ENCODE measurements at places on chromosomes 1 and 21. TPM values are rescaled to one million over a fixed set of nuclear protein-coding genes. Genes with fewer than 3 reads are reported as not detected.

- no peak for DNase-seq
Observed at GRCh38 chr1:240820816-240821215, 208.9 kb upstream of the GREM2 start.

GRCh38 chr1:181160322-181160721 lies 71.8 kb downstream of the IER5 start:
- DNase-seq, result no peak

The KIF17 gene
- total RNA-seq, result 4.6 TPM

GRCh38 chr1:7420470-7421100 lies 350.5 kb upstream of the VAMP3 start:
- peak; percentile 26 for DNase-seq

GRCh38 chr1:44890007-44890406 lies 47.0 kb upstream of the PTCH2 start:
- DNase-seq, result no peak

The RHEX gene
- 17.3 TPM for total RNA-seq

- no peak for DNase-seq
Observed at GRCh38 chr1:235976490-235976889, 88.4 kb downstream of the NID1 start.

- DNase-seq, result no peak
Observed at GRCh38 chr1:35691571-35692220, 27.0 kb downstream of the C1orf216 start.

GRCh38 chr1:91604632-91605031 lies 104.0 kb downstream of the CDC7 start:
- no peak for DNase-seq

DNA sequence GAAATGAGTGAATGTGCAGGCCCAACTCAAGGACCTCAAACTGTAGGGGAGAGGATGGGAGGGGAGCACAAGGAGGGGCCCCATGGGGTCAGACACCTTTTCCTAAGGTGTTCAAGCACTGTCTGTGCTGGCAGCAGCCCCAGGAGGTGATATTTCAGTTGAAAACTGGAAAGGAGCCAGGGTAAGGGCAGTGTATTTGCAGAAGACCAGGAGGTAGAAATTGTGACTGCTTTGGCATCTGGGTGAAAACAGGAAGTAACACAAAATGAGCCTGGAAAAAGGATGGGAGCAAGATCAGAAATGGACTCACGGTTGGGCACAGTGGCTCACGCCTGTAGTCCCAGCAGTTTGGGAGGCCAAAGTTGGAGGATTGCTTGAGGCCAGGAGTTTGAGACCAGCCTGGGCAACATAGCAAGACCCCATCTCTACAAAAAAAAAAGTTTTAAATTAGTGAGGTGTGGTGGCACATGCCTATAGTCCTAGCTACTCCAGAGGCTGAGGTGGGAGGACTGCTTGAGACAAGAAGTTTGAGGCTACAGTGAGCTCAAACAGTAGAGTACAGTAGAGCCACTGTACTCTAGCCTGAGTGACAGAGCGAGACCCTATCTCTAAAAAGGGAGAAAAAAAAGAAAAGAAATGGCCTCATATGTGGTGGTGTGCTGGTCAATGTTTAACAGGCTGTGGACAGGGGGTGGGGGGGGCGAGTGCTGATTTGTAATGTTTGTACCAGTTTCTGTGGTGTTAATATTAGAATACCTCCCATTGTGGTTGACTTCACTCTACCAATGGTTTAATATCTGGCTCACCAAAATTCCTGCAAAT lies 76.2 kb upstream of the ANGPTL1 start:
- DNase-seq, result no peak

DNA sequence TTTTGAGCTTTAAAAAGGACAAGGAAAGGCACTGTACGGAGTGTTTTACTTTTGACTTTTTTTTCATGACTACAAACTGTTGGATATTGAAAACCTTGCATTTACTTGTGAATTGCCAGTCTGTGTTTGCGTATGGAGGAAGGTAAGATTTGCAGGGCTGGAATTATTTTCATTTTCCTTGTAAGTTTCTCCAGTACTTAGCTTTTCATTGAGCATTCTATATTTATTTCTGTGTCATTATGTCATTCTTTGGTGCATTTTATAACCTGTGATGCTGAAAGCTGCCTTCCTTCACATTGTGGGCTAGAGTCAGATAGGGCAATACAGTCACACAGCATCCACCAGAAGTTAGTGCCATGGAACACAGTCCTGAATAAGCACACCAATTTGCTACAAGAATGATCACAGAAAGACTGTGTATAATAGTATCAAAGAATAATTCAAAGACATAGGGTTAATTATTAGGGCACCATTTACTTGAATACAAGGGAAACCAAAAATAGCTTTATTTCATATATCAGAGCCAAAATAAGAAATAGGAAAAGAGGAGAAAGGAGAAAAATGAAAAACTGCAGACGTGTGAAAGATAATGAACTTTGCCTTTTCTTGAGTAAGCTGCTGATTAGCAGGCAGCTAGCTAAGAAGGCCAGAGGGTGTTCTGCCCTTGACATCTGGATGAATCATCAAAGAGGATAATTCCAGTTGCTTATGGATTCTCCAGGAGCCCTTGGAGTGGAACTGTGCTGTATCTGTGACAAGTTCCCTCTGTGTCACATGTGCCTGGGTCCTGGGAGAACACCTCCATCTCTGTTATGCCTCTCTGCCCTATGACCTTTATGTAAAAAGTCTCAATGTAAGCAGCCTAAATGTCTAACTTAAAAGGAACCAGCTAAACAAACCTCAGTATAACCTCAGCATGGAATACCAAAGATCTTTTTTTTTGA lies 8.0 kb upstream of the FAM20B start:
- DNase-seq, result no peak

- DNase-seq, result no peak
Observed at GRCh38 chr1:99674115-99675064, 28.5 kb downstream of the PALMD start.

DNA sequence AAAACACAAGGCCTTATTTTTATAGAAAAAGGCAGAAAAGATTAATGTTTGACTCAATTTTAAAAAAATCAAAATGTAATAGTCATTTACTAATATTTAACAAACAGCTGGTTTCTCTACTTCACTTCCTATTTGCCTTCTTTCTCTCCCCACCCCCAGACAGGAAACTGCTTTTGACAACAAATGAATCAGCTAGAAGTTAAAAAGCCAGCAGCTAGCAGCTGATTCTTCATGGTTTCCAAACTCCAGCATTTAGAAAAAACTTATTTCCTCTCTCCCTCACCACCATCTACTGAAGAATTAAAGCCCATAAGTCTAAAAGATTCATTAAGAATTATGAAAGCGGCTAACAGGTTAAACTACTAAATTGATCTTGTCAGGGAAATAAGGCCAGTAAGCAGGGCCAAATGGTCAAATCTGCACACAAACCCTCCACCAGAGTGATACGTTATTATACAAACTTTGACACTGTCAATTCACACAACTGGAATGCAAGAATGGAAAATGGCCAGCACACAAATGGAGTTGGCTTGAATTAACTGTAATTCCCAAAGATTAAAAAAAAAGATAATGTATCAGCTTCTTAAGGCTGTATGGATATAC lies 4.0 kb downstream of the WDR26 start:
- no peak for DNase-seq

DNA sequence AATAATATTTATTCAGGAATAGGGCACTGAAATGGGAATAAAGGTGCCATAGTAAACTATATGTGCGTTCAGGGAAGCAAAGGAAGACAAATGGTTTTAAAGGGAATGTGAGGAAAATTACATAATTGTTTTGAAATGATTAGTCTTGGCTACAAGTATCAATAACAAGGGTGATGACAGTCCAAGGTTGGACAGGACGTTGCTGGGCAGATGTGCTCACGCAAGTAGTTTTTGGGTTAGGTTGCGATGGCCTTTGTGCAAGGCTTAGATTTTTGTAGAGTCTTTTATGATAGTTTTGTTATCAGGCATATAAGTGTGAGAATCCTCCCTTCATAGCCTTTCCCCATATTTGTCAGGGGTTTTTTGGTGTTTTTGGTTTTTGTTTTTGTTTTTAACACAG lies 57.0 kb downstream of the SPATA6 start:
- DNase-seq, result no peak

GRCh38 chr1:74333244-74333643 lies 98.1 kb downstream of the TNNI3K start:
- no peak for DNase-seq

The DLGAP3 gene
- 0.35 TPM for total RNA-seq

DNA sequence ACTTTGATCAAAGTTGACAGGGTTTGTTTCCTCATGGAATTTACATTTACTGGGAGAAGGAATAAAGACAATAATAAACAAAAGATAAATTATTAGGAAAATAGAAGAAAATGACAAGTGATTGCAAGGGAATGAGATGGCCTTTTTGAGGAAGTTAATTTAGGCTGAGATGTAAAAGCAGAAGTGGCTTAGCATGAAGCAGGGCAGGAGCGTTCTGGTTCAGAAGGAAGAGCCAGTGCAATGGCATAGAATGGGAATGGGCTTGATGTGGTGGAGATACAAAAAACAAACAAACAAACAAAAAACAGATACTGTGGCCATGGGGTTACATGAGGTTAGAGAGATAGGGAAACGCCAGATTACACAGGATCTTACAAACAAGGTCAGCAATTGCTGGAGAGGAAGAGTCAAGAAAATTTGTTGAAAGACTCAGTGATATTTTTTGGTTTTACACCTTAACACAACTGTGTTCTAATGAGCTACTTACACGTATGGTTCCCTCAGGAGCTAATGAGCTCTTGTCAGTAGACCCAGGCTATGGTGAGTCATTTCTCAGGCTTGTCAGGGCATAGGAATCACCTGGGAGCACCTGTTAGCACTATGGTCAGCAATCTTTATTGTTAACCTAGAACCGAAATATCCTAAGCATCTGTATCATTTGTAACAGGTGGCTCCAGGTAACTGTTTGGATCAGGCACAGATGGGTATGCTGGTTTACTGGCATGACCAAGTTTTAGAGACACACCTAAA lies 8.7 kb upstream of the CADM3 start:
- no peak for DNase-seq

DNA sequence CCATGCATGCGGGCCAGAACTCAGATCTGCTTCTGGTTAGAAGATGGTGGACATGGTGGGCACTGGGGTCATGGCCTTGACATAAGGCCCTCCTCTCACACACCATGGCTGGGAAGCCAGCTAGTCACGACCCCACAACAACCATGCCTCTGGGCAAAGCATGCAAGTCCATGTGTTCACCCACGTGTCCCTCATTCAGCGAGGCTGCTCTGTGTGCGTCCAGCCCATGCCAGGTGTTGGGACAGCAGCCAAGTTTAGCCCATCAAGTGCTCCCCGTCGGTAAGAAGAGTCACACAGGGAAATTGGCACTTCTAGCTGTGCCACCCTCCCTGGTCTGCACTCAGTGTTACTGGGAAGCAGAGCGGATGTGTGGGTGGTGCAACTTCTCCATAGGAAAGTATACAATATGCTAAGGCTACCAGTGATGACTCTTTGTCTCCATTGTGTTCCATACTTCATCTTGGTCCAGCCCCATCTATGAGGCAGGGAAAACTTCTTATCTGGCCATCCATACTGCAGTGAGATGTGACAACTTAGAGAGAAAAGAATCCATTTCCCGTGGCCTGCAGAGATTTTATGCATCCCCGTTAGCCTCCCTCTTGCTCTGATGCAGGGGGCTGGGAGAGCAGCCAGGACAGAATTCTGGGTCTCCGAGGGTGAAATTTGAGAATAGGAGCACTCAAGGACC lies 198.0 kb downstream of the GRIK3 start:
- no peak for DNase-seq

- DNase-seq, result no peak
Observed at GRCh38 chr1:92711473-92712165, 73.3 kb downstream of the EVI5 start.

- no peak for DNase-seq
Observed at GRCh38 chr1:198001776-198002408, 84.7 kb downstream of the LHX9 start.

The AMY1B gene
- total RNA-seq, result 4.1 TPM

DNA sequence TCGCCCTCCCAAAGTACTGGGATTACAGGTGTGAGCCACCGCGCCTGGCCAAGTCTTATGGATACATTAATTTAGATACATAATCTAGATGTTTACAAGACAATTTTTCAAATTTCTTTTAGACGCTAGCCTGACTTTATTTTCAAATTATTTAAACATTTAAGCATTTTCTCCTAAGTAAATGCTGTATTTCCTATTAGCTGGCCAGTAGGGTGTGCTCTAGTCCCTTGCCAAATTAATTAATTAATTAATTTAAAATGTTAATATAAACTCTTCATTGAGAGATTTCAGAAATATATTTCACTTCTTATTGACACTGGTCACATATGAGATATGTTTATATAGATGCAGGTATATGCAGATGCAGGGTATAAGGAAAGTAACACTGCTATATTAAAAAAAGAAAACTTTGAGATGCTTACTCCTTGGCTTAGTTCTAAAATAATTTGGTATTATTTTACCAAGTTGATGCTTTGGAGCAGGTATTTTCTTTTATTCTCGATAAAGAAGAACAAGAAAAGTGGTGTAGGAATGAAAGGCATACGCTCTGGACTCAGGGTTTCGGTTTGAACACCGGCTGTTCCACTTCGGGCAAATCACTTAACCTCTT lies 5.2 kb upstream of the ERRFI1 start:
- no peak for DNase-seq

DNA sequence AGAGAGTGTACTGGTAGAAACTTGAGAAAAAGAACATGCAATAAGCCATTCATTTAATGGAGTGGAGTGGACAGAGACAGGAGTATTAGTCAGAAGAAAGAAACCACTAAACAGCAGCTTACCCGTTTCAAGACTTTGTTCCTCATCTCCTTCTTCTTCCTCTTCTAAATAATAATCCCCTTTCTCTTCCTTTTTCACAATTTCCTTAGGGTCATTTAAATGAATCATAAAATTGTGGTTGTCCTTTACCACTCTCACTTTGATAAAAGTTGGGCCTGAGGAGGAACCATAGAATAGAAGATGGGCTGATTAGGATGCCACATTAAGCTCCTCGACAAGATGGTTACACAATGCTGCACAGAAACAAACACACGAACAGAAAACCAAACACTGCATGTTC lies 109.6 kb downstream of the WDR3 start:
- DNase-seq, result no peak

- no peak for DNase-seq
Observed at GRCh38 chr1:171699531-171699930, 42.3 kb downstream of the VAMP4 start.

The RGS8 gene
- total RNA-seq, result not detected

DNA sequence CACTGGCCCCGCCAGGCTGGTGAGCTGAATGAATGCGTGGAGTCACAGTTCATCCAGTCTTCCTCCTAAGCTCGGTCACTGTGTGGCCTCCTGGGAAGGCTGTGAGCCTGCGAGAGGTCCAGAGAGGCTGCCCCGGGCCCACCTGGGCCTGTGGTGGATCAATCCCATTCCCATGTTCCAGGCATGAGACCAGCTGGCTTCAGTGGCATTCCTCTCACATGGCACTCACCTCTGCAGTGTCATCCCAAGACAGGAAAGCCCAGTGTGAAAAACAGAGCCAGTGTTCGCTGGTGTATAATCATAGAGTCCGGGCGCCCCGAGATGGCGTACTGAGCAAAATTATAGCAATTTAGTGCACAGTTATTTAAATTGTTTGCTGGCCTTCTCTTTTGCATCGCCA lies 37.6 kb upstream of the EPHA8 start:
- no peak for DNase-seq

Measured in upper lobe of right lung (tissue), 1 donor.